ENCODE measurements at places on chromosomes 7 and 10. TPM values are rescaled to one million over a fixed set of nuclear protein-coding genes. Genes with fewer than 3 reads are reported as not detected.

RPS24 gene
- 3,291 TPM for total RNA-seq

PLCE1 gene
- 13.0 TPM for total RNA-seq

APBB1IP gene
- total RNA-seq = 7.4 TPM

TLX1 gene
- not detected for total RNA-seq

TPK1 gene
- 1.7 TPM for total RNA-seq

NXPH1 gene
- total RNA-seq = 0.25 TPM

SPDYE16 gene
- total RNA-seq = not detected

MARCHF5 gene
- total RNA-seq = 18.9 TPM

SFTPA1 gene
- total RNA-seq = 2.9 TPM

KCNH2 gene
- total RNA-seq = 6.4 TPM

ELN gene
- total RNA-seq = 38.3 TPM

ATP6V0A4 gene
- total RNA-seq = 1.2 TPM

GRCh38 chr7:117024811-117025210 is 71.5 kb downstream of the ST7 start:
- no peak for DNase-seq

DNA sequence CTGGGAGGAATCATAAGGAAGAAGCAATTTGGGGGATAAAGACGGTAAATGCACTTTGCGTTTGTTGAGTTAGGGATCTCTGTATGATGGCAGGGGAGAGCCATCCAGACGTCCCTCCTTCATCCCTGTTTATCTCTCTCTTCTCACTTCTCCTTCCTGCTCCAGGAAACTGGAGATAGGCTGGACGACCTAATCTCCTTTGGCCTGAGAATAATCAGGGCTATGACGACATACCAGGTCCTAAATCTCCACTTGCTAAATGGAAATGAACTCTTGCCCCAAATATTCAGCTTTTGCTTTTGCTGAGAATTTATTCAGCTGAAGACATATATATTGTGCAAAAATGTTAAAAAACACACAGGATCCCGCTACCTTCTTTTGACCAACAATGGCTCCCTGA is 182.9 kb upstream of the INHBA start:
- no peak for DNase-seq

- no peak for DNase-seq
Measured at GRCh38 chr7:3673524-3673923, 372.5 kb downstream of the SDK1 start.

GRCh38 chr10:70615784-70616522 is 13.4 kb upstream of the PRF1 start:
- no peak for DNase-seq

DNA sequence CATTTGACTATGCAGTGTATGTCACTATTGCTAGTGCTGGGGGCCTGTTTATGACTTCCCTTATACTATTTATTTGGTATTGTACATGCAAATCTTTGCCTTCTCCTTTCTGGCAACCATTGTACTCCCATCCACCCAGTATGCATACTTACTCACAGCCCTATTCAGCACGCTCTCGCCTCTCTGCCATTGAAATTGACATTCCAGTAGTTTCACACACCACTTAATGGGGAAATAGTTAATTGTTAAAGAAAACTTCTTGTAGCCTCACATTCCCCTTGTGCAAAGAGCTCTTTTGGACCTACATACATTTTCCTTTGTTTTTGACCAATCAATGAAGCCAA is 9.9 kb downstream of the CLDN12 start:
- no peak for DNase-seq

GRCh38 chr10:24723788-24724380 is at the start of gene ARHGAP21:
Gene ARHGAP21 (minus strand): TSS chr10:24723887. CDS start chr10:24721899, 1,988 bp downstream.
- no peak for DNase-seq

GRCh38 chr7:77466450-77466849 is 50.3 kb upstream of the GSAP start:
- no peak for DNase-seq

- DNase-seq = no peak
Measured at GRCh38 chr10:31830887-31831286, 97.7 kb downstream of the ARHGAP12 start.

- no peak for DNase-seq
Measured at GRCh38 chr10:77633376-77633775, 4.2 kb downstream of the KCNMA1 start.

DNA sequence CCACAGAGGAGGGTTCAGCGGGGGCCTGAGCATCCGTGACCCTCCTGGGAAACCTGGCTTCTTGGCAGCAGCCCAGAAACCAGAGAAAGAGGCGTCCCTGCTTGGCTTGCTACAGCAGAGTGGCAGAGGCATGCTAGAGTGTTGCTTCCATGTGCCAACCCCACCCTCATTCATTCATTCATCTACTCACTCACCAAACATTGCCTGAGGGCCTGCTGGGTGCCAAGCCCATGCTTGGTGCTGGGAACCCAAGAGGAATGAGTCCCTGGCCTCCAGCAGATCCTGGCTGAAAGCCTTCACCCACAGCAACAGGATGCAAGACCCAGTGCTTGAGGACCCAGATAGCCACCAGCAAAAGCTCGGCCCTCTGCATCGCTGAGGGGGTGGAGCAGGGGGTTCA is 129.0 kb downstream of the CDH23 start:
- DNase-seq = no peak

DNA sequence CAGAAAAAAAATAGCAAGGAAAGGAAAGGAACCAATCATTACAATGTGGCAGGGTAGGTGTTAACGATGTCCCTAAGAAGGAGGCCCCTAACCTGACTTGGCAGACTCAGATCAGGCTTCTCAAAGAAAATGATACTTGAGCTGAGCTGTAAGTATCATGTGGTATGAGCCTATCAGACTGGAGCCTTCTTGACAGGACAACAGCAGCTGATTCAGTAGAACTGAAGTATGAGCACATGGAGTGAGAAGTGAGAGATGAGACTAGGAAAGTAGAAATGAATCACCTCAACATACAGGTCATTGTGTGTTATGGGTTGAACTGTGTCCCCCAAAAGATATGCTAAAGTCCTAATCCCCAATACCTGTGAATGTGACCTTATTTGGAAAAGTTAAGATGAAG is 66.3 kb downstream of the MTERF1 start:
- DNase-seq = no peak

- DNase-seq = no peak
Measured at GRCh38 chr7:44378744-44379143, 53.4 kb upstream of the CAMK2B start.

GRCh38 chr10:19209319-19209718 is 160.7 kb downstream of the MALRD1 start:
- no peak for DNase-seq

- DNase-seq = no peak
Measured at GRCh38 chr10:45261243-45261775, 54.1 kb downstream of the OR13A1 start.

- DNase-seq = no peak
Measured at GRCh38 chr7:67857698-67858097, 861.1 kb downstream of the TYW1 start.
